Left lung (tissue), 14 donors: ENCODE measurements at places on chromosomes 4 and X.

DNA sequence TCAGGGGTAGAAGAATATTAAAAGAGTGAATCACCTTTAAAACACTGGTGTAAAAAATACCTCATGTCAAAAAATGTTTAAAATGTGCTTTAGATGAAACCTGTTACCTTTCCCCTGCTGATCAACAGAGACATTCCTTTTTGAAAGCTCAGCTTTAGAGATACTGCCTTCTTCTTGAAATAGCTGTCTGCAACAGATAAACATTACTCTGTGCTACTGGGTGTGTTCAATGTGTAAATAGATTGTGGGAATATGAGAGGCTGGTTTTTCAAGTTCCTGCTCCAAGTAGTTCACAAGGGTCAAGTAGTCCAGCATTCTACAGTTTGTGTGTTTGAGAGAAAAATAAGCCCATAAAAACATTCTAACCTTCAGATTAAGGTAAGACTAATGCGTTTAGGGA is at the start of gene SYTL5:
Gene SYTL5, plus strand, starts transcription at position 263 of the 400 bp plus-strand sequence. CDS start 27,337 bp downstream, outside the sequence.
- no peak for DNase-seq
- no peaks in the 10 kb centered on the region for H3K27me3 ChIP-seq
- H3K4me1 ChIP-seq: no peaks in the 10 kb centered on the region
- H3K36me3 ChIP-seq: no peaks in the 10 kb centered on the region
- no peak within 1 kb of the TSS for H3K4me3 ChIP-seq

DNA sequence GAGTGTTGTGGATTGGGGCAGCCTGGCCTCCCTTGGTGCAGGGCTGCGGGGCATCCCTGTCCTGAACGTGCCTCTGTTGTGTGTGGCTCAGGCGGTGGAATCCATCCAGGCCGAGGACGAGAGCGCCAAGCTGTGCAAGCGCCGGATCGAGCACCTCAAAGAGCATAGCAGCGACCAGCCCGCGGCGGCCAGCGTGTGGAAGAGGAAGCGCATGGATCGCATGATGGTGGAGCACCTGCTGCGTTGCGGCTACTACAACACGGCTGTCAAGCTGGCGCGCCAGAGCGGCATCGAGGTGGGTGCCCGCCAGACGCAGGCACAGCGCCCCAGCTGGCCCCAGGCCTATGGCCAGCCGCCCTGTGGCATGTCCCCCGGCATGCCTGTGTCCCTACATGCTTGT is 25.6 kb downstream of the MAEA start:
- H3K36me3 ChIP-seq: no peaks in the 10 kb centered on the region
- H3K4me3 ChIP-seq: no peak overlapping the region
- H3K4me1 ChIP-seq: peaks cover 11% of the 10 kb centered on the region
- H3K27ac ChIP-seq: no peak overlapping the region

- H3K27ac ChIP-seq: no peak overlapping the region
- no peak for DNase-seq
- H3K27me3 ChIP-seq: no peaks in the 10 kb centered on the region
- H3K36me3 ChIP-seq: no peaks in the 10 kb centered on the region
- no peak overlapping the region for H3K4me3 ChIP-seq
- H3K4me1 ChIP-seq: no peaks in the 10 kb centered on the region
These were observed 372.6 kb upstream of the TECRL start for GRCh38 chr4:64781737-64782326.

DNA sequence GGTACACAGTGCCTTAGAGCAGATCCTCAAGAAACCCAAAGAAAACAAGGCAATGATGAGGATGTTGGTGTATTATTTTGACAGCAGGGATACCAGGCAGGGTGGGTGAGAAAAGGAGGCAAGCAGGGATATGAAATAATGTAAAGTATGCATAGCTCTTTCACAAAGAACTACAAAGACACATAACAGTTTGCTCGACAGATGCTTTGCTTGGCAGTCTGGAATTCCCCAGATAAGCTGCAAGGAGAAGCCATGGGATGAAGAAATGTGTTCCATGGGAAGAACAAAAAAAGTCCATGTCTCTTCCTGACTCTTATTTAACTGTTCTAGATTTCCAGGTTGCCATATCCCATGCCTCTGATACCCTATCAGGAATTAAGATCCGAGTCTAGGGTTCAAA is 75.4 kb downstream of the FAM13A start:
- H3K36me3 ChIP-seq: no peaks in the 10 kb centered on the region
- peaks cover 7% of the 10 kb centered on the region for H3K4me1 ChIP-seq
- no peak for DNase-seq
- no peak overlapping the region for H3K27ac ChIP-seq
- no peaks in the 10 kb centered on the region for H3K27me3 ChIP-seq

GRCh38 chrX:9279234-9279544 is 185.7 kb upstream of the TBL1X start:
- no peak overlapping the region for H3K4me3 ChIP-seq
- H3K27me3 ChIP-seq: no peaks in the 10 kb centered on the region
- DNase-seq: no peak
- H3K4me1 ChIP-seq: peaks cover 18% of the 10 kb centered on the region
- H3K27ac ChIP-seq: peak overlapping the region; percentile 13
- H3K36me3 ChIP-seq: no peaks in the 10 kb centered on the region

GRCh38 chrX:18890724-18891547 is 93.0 kb downstream of the PHKA2 start:
- no peaks in the 10 kb centered on the region for H3K27me3 ChIP-seq
- no peaks in the 10 kb centered on the region for H3K36me3 ChIP-seq
- no peak for DNase-seq
- peaks cover 8% of the 10 kb centered on the region for H3K4me1 ChIP-seq
- no peak overlapping the region for H3K27ac ChIP-seq
- H3K4me3 ChIP-seq: no peak overlapping the region

- no peak overlapping the region for H3K27ac ChIP-seq
- no peak for DNase-seq
- no peak overlapping the region for H3K4me3 ChIP-seq
- H3K4me1 ChIP-seq: no peaks in the 10 kb centered on the region
These were observed 551.8 kb upstream of the PABPC4L start for GRCh38 chr4:134753390-134753789.

DNA sequence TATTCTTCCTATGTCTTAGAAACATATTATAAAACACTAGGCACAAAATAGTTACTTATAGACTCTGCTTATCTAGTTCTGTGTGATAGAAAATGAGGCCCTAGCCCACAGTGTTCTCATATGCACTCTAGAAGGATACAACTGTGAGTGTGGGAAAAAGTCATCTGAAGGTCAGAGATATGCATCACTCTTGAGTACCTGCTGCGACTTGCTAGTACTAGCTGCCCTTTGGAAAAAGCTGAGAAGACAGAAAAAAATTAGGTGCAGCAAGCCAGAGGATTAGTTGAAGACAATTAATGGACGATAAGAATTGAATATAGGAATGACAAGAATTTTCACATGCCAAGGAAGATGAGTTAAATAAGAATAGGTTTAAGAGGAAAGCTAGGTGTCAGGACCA is 61.3 kb downstream of the MTHFD2L start:
- no peak overlapping the region for H3K27ac ChIP-seq
- peaks cover 5% of the 10 kb centered on the region for H3K4me1 ChIP-seq
- no peaks in the 10 kb centered on the region for H3K36me3 ChIP-seq
- H3K27me3 ChIP-seq: no peaks in the 10 kb centered on the region
